ENCODE measurements at places on chromosomes 2 and 18.

DNA sequence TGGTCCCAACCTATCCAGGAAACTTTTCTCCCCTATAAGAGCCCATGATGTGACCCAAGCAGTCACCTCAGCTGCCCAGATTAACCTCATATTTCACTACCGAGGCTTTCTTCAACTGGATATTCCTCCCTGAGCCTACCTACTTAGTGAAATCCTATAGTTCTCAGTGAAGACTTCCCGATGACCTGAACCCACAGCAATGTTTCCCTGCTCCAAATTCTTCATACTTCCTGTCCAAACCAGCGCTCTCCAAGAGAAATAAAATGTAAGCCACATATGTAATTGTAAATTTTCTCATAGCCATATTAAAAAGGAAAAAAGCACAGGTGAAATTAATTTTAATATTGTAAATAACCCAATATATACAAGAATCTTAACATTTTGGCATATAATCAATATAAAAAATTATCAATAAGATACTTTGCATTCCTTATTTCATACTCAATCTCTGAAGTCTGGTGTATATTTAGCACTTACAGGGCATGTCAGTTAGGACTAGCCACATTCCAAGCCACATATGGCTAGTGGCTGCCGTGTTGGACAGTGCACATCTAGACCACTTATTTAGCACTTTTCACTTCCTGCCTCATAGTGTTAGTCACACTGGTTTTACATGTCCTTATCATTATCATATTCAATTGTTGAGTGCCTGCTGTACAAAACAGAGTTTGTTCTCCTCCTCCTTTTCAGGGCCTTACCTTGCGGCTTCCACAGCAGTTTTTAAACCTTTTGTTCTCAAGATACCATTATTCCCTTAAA is 1.9 kb upstream of the STAT4 start:
- peak; percentile 13 for DNase-seq

GRCh38 chr2:230934231-230935129 is 9.4 kb upstream of the GPR55 start:
- DNase-seq, result no peak

DNA sequence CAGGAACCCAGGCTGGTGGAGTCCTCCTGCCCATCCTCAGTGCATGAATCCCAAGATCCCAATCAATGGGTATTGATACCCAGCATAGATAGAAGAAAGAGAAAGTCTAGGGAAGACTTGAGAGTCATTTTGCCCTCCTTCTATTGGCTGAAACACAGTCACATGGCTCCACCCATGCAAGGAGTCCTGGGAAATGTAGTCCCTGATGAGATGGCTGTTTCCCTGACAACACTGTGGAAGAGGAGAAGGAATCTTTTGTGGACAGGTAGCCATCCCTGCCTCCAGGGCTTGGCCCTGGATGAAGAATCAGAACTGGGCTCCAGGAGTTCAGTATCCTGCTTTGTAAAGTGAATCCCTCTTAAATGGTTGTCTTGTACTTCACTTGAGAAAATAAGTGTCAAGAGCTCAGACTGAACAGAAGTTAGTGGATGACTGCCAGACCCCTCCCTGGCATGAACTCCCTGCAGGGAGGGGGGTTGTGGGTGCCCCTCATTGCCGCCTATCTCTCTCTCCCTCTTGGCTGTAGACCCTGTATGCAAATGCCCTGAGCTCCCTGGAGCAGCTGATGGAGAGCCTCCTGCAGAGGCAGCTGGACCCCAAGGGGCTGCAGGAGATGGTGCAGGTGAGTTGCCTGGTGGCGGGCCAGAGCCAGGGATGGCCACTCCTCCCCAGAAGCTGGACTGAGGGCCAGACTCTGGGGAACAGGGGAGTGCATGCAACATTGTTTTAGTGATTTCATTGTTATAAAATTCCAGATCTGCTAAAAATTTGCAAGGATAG is 36.1 kb downstream of the MROH2A start:
- no peak for DNase-seq

DNA sequence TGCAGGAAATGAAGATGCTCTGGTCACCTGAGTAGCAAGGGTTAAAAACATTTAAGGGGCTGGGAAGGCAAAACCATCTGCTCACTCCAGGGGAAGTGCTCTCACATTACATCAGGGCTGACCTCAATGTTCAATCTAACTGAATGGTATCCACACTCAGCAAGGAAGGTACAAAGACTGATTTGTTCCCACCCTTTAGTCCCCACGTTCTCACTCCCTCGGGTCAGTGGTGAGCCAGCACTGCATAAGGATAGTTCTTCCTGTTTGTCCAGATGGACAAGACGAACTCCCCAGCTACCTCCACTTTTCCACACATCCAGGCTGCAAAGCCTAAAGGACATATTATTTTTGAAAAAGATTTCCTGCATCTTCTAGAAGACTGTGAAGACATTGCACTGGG is 126.6 kb upstream of the SLC14A2 start:
- no peak for DNase-seq

- DNase-seq, result no peak
Measured at GRCh38 chr2:187403568-187404260, 44.3 kb downstream of the CALCRL start.
